SK-MEL-5 (cell line): ENCODE measurements at places on chromosomes 1 and 21. TPM values are rescaled to one million over a fixed set of nuclear protein-coding genes. Genes with fewer than 3 reads are reported as not detected.

DNA sequence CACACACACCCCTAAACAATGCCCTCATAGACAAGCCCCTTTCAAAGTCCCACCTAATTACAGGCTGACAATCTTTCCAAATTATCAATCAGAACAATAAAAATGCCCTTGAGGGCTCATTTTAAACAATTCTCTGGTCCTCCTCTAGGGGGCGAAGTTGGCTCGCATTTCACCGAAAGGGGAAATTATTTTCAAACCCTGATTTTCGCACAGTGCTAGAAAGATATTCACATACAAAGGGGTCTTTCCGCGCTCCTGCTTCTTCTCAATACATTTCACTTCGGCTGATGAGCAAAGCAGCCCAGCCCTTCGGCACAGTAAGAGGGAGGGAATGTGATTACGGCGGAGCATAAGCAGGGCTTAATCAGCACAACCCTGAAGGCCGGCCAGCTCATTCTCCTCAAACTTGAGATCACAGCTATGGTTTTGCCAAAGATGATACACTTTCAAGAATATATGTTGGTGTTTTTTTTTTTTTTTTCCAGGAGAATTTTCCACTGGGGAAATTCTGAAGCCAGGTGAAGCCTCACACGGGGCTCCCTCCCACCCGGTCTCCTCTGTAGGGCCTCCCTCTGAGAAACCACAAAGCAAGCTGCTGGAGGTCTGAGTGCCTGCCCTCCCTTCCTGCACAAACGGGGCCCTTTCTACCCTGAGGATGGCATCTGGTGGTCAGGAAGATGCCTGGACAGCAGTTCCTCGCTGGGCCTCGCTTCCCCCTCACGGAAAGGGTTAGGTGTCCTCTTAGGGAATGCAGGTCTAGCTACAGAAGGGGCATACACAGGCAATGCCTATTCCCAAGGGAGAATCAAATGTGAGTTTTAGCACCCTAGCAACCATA is 66.9 kb downstream of the GNG12 start:
- DNase-seq = peak; percentile 55

DNA sequence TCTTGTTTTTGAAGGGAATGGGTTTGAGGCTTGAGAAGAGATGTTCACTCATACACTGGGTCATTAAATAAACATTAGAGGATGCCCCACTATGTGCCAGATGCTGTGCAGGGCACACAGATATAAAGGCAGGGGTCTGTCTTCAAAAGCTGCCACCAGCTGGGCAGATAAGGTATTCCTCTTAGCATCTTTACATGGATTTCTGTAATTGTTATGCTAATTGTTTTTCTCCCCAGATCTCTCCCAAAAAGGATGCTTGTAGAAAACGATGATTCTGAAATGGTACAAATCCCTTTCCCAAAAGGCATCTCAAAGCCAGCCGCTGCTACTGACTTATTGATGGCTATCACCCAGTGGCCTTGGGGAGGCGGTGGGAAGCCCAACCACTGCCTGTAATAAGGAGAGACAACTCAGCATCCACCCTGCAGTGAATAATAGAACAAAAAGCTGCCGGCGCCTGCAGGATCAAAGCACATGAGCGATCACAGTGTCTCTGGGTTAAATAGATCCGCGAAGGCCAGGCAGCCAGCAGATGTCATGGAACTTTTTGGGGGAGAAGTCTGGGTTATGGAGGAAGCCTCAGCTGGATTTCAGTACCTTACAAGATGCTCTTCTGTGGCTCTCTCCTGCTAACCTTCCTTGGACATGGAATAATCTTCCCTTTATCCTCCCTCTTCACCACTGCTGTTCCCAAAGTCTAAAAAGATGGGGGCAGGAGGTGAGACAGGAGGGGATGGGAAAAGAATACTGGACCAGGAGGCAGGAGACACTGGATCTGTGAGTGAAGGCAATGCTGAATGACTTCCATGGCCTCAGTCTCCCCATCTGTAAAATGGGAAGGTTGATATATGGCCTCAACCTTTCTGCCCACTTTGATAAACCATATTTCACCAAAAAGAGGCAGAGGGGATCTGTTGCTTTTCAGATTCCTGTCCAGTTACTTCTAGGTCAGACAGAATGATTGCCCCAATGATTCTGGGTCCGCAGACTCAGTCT is 54.8 kb upstream of the CD34 start:
- no peak for DNase-seq

DNA sequence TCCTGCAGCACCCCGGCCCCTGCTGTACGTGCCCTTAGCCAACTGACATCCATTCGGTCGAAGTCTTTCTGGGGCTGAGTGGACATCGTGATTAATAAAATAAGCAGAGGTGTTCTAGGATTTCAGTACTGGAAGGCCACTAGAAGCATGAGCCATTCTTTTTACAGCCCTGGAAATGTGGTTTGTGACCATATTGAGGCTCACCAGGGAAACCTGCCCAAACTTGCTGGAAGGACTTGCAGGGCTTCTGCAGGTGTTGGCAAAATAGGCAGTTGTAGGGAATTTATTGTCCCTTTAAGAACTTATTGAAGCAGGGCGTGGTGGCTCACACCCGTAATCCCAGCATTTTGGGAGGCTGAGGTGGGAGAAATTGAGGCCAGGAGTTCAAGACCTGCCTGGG is 80.8 kb downstream of the DOP1B start:
- no peak for DNase-seq

DNA sequence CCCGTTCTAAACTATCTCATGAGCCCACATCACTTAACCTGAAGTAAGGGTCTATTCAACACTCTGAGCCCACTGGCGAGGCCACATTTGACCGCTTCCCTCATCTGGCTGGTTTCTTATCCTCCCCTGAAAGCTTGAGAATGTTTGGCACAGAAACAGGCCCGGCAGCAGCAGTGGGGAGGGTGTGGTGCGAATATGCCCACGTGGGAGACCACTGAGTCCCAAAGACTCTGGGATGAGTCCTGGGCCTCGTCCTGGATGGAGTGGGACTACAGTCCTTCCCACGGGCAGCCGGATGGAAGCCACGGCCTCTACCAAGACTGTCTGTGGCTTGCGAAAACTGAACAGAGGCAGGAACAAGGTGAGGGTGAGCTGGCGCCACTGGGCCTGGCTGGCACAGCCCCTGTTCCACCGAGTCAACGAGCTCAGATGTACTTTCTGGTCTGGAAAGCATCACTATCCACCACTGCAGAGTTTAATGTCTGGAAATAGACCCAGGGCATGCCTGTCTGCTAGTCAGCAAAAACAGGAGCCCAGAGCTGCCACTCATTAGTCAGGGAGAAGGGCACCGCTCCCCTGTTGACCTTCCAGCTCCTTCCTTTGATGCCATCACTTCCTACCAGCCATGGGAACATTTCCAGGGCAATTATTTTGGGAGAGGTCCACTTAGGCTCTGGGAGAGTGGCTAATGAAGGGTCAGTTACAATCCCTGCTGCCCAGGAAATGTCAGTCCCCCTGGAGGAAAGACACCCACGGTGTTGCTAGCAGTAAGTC is 386.6 kb downstream of the MATN1 start:
- no peak for DNase-seq

GRCh38 chr21:34524646-34525601 is 12.9 kb upstream of the KCNE1 start:
- no peak for DNase-seq

DNA sequence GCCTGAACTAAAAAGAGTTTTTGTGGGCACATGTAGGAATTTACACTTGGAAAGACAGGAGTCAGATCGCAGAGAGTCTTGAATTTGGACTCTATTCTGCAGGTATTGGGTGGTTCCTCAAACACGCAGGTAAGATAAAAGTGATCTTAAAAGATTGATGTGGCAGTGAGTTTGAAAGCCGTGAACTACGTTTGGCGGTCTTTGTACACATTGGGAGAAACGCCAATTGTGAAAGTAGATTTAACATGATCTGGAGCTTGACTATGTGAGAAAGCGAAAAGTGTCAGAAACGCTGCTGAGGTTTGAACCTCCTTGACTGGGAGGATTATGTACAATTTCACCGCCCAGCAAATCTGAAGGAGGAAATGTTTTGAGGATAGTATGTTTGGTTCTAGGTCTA is 1.5 kb upstream of the PPP2R5A start:
- no peak for DNase-seq

- DNase-seq = no peak
Measured at GRCh38 chr1:154006136-154006535, 15.6 kb downstream of the RPS27 start.

DNA sequence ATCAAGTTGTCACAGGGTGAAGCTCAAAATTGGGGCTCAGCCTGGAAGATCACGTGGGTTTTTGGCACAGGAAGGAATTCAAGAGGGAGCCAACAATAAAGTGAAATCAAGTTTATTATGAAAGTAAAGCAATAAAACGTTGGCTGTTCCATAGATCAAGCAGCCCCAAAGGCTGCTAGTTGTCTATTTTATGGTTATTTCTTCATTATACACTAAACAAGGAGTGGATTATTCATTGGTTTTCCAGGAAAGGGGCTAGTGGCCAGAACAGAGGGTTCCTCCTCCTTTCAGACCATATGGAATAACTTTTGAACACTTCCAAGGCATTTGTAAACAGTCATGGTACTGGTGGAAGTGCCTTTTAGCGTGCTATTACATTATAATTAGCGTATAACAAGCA is 723.5 kb upstream of the ADAMTS5 start:
- no peak for DNase-seq

DNA sequence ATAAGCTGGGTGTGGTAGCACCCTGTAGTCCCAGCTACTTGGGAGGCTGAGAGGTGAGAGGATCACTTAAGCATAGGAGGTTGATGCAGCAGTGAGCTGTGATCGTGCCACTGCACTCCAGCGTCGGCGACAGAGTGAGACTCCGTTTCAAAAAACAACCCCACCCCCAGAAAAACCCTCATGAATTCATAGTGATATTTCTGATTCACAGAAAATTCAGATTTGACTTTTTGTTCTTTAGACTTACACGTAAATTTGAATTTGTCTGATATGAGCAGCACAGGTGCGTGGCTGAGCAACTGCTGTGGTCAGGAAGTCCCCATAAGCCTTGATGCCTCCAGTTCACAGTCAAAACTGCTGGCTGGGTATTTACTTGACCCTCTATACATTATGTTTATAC is 10.0 kb upstream of the MORC3 start:
- DNase-seq = no peak

DNA sequence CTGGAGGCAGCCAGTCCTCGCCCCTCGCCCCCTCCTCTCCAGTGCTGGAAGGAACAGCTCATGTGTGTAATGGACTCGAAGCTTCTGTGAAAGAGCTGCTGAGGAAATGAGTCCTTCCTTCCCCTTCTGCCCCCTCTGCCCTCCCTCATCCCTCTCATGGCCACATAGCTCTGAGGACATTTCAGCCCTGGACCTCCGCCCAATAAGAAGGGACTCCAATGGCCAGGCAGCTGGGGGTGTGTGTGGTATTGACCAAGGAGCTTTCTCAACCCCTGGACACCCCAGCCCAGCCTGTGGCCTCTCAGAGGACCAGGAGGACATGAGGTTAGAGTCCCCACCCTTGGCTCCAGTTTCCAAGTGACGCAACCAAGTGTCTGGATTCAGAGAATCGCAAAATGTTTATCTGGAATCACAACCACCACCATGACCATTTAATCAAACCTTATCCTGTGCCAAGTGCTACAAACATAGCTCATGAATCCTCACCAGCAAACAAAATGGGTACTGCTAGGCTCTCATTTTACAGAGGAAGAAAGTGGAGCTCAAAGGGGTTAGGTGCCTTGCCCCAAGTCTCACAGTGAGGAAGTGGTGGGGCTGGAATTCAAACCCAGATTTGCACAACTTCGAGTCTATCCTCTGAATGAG is 47.8 kb upstream of the ECE1 start:
- no peak for DNase-seq

GRCh38 chr1:41535716-41536115 is 51.2 kb upstream of the EDN2 start:
- no peak for DNase-seq

GRCh38 chr1:170790651-170791071 is 126.7 kb downstream of the PRRX1 start:
- no peak for DNase-seq

DNA sequence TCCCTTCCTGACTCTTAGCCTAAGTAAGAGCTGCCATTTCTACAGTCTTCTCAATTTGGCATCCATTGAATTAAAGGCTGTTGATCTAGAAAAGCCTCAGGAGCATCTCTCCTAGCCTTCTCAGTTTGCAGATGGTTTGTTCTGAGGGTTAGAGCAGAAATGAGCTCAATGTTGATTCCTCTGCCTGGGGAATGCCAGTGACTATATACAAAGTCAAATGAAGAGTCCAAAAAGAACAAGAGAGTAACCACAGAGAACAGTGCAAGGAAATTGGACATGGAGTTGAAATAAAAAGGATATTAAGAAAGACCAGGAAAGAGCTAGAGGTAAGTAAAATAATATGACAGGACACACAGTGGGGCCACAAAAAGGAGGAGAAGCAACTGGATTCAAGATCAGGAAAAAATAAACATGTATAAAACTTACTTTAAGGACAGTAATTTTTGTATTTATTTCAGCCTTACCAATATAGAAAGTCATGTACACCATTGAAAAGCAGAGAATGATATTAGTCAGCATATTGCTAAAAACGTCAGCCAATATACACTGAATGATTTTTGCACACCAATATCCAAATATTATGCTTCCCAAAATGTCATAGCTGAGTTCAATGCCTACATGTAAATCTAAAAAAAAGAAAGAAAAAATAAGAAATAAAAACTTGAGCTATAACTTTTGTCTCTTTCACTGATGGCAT is 21.3 kb downstream of the SLC9C2 start:
- no peak for DNase-seq

- DNase-seq = peak; percentile 84
Measured at GRCh38 chr1:7975212-7975865, 13.8 kb downstream of the PARK7 start.

- no peak for DNase-seq
Measured at GRCh38 chr1:169704797-169705196, 6.6 kb downstream of the SELL start.

DNA sequence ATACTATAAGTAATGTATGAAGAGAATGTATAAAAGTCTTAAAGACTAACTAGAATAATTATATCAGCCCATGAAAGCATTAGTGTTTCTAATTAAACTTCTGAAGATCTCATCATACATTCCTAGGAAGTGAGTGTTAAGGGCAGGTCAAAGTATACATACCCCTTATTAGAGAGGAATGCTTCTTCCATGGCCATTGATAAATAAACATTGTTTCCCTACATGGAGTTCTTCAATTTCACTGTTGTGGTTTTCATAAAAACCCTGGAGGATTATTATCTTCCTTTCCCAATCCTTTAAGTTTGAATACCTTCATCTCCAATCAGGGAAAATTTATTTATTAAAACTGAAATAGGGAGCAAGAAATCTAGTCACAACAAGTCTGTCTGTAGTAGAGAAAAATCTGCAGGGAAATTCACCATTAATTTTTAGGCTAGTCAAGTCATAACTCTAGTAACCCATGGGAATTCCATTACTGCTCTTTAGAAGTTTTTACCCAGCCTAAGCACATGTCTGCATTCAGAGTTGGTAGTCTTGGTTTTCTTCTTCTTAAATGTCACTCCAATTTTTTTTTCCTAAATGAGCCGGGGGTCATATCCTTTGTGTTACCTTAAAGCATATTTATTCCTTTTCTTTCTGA is 147.0 kb downstream of the TNFSF18 start:
- DNase-seq = no peak

The TTC39A gene
- 2.4 and 3.5 TPM in 2 replicates for total RNA-seq

The ZBTB18 gene
- total RNA-seq = 11.4 and 13.0 TPM in 2 replicates

The CFHR1 gene
- total RNA-seq = not detected in 2 replicates

The TMEM125 gene
- total RNA-seq = not detected in 2 replicates
